NCI-H524 (cell line): ENCODE measurements at places on chromosomes 2 and 18.

GRCh38 chr2:6760132-6760531 is 105.6 kb downstream of the CMPK2 start:
- no peak for DNase-seq

GRCh38 chr18:39753178-39753577 is 2187.6 kb upstream of the CELF4 start:
- no peak for DNase-seq

DNA sequence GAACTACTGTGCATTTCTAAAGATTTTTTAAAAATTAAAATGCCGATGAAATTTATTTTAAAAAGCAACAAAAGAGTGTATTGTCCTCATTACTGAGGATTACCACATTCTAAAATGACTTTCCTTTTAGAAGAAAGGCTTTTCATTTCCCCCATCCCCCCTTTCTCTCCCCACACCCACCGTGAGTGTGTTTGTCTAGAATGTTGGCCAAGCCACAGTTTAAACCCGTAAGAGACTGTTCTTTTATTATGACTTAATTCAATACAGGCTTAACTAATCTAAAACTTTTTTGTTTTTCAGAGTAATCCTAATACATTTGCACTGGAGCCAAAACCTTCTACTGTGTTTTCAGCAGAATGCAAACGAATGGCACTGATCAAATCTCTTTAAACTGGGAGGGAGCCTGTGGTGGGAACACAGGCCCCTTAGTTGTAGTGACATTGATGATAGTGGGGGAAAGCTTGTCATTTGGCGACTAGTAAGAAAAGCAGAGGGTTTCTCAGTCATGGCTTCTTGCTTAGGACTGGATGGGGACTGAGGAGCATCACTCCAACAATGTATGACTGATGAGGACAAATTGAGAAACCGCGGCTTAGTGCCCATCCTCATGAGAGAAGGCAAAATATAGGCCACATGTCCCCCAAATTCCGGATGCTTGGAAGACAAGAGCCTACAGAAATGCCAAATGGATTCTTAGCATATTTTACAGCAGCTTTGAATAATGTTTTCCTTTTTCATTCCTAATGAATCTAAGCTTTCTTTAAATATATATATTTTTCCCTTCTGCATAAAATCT is 154.0 kb upstream of the SMIM21 start:
- DNase-seq = no peak

GRCh38 chr18:46160050-46160798 is 56.0 kb downstream of the HAUS1 start:
- DNase-seq = no peak

DNA sequence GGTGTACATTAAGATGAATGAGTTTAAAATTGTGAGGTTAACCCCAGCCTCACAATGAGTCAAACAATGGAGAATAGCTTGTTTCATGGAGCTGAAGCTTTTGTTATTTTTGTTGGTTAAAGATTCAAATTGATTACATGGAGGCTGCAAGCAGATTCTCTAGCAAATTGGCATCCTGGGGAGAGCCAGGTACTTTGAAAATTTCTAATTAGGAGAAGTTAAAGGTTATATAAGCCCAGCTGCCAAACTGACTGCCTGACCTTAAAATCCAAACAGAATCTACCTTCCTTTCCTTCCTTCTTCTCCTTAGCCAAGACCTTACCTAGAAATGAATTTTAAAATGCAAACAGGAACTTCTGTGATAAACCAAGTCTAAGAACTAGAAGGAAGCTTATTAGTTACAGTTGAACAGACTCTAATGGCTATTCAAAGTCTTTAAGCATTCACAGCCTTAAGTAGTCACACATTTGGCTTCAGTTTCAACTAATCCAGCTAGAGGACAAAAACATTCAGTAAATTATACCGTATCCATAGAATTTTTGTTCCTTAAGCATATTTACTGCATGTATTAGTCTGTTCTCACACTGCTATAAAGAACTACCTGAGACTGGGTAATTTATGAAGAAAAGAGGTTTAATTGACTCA is 31.5 kb upstream of the PGAP1 start:
- peak; percentile 11 for DNase-seq

DNA sequence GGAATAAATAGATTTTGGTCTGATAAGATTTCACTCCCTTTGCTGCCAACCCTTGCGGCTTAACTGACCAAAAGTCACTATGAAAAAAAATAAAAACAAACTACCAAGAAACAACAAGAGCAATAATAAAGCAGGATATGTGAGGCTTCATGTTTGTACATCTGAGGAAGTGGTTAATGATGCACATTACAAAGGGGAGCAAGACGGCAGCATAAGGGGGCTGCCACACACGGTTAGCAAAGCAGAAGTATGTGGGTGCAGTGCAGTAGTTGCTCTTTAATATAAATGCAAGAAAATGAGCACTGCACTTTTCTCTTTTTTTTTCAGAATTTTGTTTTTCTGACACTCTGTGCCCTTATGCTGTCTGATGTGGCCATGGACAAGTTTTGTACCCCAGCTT is 377.1 kb upstream of the CNTNAP5 start:
- DNase-seq = no peak

DNA sequence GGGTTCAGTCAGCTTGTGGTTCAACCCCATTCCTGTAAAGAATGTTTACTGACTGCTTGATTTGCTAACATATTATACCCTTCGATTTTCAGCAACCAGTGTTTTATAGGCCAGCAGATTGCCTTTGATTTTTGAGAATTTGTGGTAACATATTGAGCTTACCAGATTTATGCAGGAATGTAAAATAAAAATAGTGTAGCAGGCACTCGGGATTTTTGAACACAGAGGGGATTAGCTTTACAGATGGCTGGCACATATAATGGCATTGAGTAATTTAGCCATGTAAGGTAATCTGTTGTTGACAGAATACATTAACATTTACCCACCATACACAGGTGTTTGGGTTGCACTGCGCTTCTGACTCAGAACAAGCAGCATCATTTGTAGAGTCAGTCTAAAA is 354.0 kb downstream of the LRRTM1 start:
- DNase-seq = peak; percentile 56

GRCh38 chr2:135818937-135819610 is 17.9 kb downstream of the LCT start:
- peak; percentile 20 for DNase-seq

GRCh38 chr18:75199327-75199726 is 9.6 kb downstream of the PTGR3 start:
- no peak for DNase-seq

DNA sequence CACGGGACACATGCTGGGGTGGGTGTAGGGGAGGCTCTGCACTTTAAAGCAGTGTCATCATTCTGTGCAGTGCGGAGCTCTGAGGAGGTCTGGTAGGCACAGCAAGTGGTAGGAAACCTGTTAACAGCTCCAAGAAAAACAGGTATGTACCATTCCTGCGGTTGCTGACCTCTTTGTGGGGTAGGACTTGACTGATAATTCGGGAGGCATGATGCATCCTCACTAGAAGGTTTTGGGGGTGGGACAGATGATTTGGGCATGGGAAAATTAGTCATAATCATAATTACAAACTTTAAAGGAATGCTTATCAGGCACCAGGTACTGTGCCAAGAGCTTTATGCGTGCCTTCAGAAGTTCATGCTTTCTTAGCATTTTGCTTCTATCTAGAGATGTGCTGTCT is 9.7 kb downstream of the DOK1 start:
- DNase-seq = no peak
